Activated naive CD8-positive, alpha-beta T cell treated with anti-CD3 and anti-CD28 coated beads for 36 hours (primary cell): ENCODE measurements at places on chromosomes 4 and X.

GRCh38 chrX:9207142-9207541, 173.2 kb upstream of the FAM9B start:
- no peaks in the 10 kb centered on the region for H3K27me3 ChIP-seq
- no peaks in the 10 kb centered on the region for H3K36me3 ChIP-seq
- no peak overlapping the region for H3K27ac ChIP-seq
- DNase-seq = no peak
- H3K4me1 ChIP-seq = peaks cover 12% of the 10 kb centered on the region
- H3K4me3 ChIP-seq = no peak overlapping the region

GRCh38 chr4:141294306-141294705, 73.6 kb downstream of the ZNF330 start:
- no peak for DNase-seq
- H3K27ac ChIP-seq = no peak overlapping the region
- no peaks in the 10 kb centered on the region for H3K4me1 ChIP-seq
- peaks cover 2% of the 10 kb centered on the region for H3K36me3 ChIP-seq
- no peak overlapping the region for H3K4me3 ChIP-seq

GRCh38 chr4:75637176-75637575, 6.8 kb upstream of the CDKL2 start:
- no peaks in the 10 kb centered on the region for H3K27me3 ChIP-seq
- no peak overlapping the region for H3K4me3 ChIP-seq
- peaks cover 20% of the 10 kb centered on the region for H3K4me1 ChIP-seq
- peaks cover 18% of the 10 kb centered on the region for H3K36me3 ChIP-seq
- H3K27ac ChIP-seq = no peak overlapping the region

DNA sequence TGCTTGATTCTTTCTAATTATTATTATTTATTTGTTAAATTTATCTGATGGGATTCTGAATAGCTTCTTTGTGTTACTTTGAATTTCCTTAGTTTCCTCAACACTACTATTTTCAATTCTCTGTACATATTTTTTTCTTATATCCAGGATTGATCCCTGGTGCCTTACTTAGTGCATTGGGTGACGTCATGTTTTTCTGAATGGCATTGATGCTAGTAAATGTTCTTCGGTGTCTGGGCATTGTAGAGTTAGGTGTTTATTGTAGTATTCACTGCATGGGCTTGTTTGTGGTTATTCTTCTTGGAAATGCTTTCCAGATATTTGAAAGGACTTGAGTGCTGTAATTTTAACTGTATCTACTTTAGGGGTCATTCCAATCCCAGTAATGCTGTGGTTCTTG, 938.1 kb downstream of the FAM133A start:
- no peak for DNase-seq
- no peak overlapping the region for H3K27ac ChIP-seq
- no peaks in the 10 kb centered on the region for H3K36me3 ChIP-seq
- no peaks in the 10 kb centered on the region for H3K4me1 ChIP-seq
- H3K27me3 ChIP-seq = no peaks in the 10 kb centered on the region

- H3K36me3 ChIP-seq = no peaks in the 10 kb centered on the region
- H3K27ac ChIP-seq = no peak overlapping the region
- H3K4me1 ChIP-seq = no peaks in the 10 kb centered on the region
- no peak overlapping the region for H3K4me3 ChIP-seq
- DNase-seq = no peak
Observed at GRCh38 chr4:156312261-156312847, 358.7 kb upstream of the CTSO start.
